HepG2 (cell line): ENCODE measurements at places on chromosomes 2 and 18. TPM values are rescaled to one million over a fixed set of nuclear protein-coding genes. Genes with fewer than 3 reads are reported as not detected.

- no peak for DNase-seq
Observed at GRCh38 chr2:101125808-101126207, 25.4 kb downstream of the TBC1D8 start.

Gene HOXD10
- polyA plus RNA-seq = not detected in 2 replicates

Gene TYW5
- 6.3 and 8.3 TPM in 2 replicates for polyA plus RNA-seq

Gene FIGN
- polyA plus RNA-seq = 5.3 and 6.7 TPM in 2 replicates

- no peak for DNase-seq
Observed at GRCh38 chr2:64750001-64750816, 96.5 kb upstream of the SERTAD2 start.

Gene KCNIP3
- not detected in 2 replicates for polyA plus RNA-seq

GRCh38 chr2:70380621-70381020, 78.8 kb upstream of the FAM136A start:
- DNase-seq = no peak

Gene CNPPD1
- polyA plus RNA-seq = 49.4 and 60.7 TPM in 2 replicates

Gene CARF
- 5.0 and 5.4 TPM in 2 replicates for polyA plus RNA-seq

DNA sequence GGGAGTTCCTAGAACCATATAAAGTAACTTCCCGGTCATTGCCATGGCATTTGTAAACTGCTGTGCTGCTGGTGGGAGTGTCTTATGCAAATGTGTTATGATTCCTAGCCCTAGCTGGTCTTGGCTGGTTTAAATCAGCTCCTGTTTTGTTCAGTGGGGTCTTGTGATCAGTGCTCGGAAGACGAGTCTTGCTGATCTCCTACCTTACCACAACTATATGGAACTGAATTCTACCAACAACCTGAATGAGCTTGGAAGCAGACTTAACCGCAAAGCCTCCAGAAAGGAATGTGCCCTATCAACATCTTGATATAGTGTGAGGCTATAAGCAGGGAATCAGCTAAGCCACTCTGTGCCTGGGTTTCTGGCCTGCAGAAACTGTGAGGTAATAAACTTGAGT, 33.5 kb downstream of the POLE4 start:
- DNase-seq = no peak
